ENCODE measurements at places on chromosomes 4 and X.

DNA sequence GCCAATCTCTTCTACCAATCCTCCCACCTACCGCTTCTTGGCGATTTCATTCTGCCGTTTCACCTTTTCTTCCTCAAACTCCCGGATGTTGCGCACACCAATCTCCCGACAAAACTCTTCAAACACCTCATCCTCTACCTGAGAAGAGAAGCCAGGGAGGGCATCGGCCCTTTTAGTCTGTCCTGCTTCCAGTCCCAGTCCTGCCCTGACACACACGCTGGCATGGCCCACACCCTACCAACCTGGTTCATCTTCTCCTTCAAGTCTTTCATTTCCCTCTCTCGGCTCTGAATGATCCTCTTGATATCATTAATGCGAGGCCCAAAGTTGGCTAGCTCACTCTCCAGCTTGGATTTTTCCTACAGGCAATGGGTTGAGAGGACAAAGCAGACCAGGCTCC, 18.9 kb downstream of the SMC1A start:
- no peak for DNase-seq

GRCh38 chr4:162849937-162850336, 316.8 kb downstream of the NAF1 start:
- DNase-seq: no peak

GRCh38 chrX:9131066-9131465, 97.1 kb upstream of the FAM9B start:
- DNase-seq: no peak

GRCh38 chr4:158949099-158949498, 153.8 kb upstream of the RAPGEF2 start:
- no peak for DNase-seq

All from activated T-cell treated with anti-CD3 and anti-CD28 coated beads for 24 hours (primary cell).